Vagina (tissue), 2 donors: ENCODE measurements at places on chromosomes 11 and 22. TPM values are rescaled to one million over a fixed set of nuclear protein-coding genes. Genes with fewer than 3 reads are reported as not detected.

- DNase-seq, result no peak
These were observed 32.2 kb upstream of the SHANK2 start for GRCh38 chr11:71284525-71285092.

GRCh38 chr11:127202105-127202504 lies 201.5 kb upstream of the KIRREL3 start:
- no peak for DNase-seq

- no peak for DNase-seq
These were observed 46.8 kb downstream of the FAM83F start for GRCh38 chr22:40041366-40042137.

GRCh38 chr11:38562562-38562961 lies 1964.5 kb upstream of the RAG2 start:
- DNase-seq, result no peak

- DNase-seq, result no peak
These were observed 9.5 kb upstream of the DGKZ start for GRCh38 chr11:46337626-46338345.

DNA sequence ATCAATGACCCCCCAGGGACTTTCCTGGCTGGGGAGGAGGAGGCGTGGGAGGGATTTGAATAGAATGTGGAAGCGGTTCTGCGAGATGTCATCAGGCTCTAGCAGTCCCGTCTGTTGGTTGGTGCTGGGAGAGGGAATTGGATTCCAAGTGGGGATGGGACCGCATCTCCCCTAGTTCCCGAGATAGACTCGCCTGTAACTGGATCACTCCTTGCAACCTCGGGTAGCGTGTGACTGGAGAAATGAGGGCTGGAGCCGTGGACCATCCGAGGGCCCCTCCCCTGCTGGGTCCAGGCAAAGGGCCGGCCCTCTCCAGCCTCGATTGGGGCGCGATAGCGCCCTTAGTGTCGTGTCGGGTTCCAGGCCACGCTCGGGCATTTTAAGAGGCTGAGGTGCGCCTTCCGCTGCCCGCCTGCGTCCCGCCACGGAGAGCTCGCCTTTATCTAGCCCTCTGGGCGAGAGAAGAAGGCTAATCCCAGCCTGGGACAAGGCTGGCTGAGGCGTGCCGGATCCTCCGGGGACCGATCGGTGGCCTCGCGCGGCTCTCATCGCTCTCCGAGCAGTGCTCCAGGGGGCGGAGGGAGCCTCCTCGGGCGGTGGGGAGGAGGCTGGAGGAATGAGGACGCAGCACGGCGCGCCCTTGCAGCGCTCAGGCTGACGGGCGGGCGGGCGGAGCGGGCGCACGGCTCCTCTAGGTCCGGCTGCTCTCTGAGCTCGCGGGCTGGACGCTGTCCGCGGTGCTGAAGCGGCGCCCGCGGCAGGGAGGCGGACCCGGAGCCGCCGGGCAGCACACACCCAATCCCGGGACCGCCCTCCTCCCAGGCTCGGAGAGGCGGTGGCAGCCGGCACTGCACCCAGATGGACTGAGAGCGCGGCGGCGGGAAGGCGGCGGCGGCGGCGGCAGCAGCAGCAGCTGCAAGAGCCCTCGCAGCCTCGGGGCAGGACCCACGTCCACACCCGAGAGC lies 107.8 kb downstream of the OSBP2 start:
- DNase-seq, result no peak

DNA sequence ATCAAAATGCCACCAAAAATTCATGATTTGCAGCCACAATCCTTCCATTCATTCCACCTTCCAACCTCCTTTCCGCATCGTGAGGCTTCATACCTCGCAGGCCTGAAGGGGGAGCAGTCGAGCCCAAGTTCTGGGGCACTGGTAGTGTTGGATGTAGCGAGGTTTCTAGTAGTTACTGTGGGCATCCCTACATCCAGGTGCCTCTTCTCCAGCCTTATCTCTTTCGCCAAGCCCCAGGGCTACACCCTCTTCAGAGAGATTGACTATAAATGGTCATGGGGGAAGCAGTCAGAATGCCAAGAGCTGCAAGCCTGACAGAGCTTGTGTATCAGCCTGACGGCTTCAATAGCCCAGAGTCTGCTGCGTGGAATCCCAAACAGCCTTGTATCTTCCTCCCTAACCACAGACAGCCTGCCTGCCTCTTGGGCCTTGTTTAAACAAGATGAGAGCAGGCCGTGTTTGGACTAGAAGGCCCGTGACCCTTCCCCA lies 28.9 kb downstream of the CLMP start:
- no peak for DNase-seq

GRCh38 chr22:35150183-35151107 lies 84.5 kb downstream of the ISX start:
- DNase-seq, result no peak

- no peak for DNase-seq
These were observed 96.3 kb downstream of the KCNQ1 start for GRCh38 chr11:2540992-2541680.

DNA sequence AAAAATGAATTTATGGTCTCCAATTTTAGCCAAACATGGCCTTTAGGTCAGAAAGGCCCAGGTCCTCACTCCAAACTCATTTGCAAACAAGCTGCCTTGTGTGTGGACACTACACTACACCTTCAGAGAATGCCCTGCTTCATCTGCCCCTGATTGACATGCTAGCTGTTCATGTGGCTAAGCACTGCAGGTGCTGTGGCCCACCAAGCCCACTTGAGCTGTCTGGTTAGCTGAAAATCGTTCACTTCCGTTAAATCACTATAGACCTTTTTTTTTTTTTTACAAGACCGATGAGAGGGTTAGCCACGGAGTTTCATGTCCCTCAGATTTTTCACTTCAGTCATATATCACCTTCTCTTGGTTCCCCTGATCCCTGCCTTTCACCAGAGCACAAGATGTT lies 39.3 kb downstream of the NF2 start:
- DNase-seq, result no peak

DNA sequence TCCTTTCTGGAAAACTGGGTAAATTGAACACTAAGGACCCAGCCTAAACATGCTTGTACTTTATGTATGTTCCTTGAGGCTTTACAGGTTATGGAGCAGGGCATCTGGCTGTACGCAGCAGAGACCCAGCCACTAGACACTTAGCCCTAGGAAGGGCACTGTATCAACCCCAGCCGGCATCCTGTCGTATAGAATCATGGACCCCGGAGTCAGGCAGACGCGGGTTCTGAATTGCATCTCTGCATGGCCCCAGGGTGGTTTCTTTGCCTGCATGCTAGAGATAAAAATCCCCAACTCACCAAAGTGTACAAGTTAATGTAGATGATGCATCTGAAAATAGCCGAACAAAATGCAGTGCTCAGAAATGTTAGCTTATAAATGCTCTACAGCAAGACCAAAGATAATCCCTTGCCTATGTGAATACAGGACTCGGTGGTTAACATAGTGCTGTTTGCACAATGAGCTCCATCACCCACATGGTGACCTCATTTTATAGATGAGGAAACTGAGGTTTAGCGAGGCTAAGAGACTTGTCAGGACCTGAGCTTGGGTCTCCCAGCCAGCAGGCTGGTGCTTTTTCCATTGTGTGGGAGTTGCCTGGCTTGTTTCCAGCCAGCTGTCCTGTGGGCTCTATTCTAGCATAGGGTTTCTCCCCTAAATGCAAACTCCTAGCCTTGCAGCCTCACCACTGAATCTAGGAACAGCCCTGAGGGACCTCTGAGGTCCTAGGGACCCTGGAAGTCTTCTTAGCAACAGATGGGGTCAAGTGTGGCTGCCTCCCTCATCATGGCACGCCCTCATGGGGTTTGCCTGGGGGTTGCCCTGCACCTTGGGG lies 7.3 kb downstream of the CD6 start:
- DNase-seq, result no peak

GRCh38 chr11:46391578-46392420 lies at the start of gene CHRM4:
CHRM4 (minus strand) TSS chr11:46391776; CDS start chr11:46386557, 5,219 bp downstream.
- no peak for DNase-seq

DNA sequence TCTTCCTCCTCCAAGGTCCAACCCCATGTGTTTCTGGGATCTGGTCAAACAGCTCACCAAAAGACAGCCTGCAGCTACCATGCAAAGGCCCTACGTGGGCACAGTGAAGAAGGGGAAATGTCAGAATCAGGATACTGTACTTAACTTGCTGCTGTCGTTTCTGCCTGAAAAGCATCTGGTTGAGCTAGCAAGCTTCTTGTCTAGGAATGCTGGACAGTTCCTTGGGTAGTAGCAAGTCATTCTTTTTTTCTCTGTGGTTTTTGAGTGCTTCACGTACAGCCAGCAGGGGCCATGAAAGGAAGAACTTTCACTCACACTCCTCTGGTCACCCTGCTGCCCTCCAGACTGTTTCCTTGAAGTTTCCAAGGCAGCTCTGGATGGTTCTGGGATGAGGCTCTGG lies 24.7 kb downstream of the RCOR2 start:
- DNase-seq, result no peak

DNA sequence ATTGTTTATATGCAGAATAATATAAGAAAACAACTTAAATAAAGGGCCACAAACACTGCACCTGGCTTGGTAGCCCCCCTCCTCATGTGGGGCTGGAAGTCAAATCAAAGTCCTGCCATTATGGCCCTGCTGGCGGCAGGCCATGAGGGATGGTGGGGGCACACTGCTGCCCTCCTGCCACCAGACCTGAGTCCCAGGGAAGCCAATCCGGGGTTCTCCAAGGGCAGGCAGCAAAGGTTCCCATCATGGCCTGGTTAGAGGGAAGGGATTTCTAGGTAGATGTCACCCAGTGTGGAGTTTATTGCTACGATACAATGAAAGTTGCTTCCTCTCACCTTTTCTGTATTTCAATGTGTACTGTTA lies 39.1 kb downstream of the C11orf58 start:
- no peak for DNase-seq

DNA sequence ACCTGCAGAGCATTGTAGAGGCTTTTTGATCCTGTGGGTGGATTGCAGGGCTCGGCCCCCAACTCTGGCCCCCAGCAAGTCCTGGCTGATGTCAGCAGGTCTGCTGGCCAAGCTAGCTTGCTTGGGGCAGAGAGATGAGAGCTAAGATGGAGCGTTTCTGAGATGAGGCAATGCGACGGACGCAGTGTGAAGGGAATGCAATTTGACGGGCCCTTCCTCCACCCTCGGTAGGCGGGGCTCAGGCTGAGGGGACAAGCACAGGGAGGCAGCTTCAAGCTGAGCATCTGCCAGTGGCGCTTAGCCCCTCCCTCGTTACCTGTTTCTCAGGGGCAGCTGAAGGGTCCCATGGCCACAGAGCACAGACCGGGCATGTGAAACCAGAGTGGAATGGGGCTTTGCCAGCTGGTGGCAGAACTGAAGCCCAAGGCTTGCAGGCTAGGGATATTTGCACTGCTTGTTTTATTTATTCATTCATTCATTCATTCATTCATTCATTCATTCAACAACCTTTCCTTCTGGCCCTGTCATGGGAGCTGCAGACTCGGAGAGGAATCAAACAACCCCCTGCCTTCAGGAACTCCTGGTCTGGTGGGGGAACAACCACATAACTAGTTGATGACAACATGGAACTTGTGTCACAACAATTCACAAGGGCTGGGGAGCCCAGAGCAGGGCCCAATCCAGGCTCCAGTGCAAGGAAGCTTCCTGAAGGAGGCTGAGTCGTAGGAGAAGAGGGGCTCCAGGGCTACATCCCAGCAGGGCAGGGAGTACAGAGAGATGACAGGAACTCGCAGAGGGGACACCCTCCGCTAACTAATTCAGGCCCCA lies 66.8 kb downstream of the THAP12 start:
- no peak for DNase-seq

GRCh38 chr11:118883368-118884071 lies at the start of gene CXCR5:
CXCR5 (plus strand) TSS chr11:118883892; CDS start chr11:118883942, 50 bp downstream.
- DNase-seq, result no peak

DNA sequence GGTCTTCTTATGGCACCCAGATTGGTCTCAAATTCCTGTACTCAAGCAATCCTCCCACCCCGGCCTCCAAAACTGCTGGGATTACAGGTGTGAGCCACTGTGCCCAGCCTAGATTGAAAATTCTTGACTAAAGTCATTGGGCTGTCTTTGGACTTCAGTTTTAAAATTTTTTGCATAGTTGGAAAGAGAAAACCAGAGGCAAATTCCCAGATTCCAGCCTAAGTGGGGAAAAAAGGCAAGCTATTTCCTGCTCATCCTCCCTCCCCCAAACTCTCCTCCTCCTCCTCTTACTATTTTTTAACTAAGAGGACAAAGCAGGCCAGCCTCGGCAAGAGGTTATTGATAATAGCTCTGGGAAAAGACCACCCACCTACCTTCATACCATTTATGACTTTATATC lies 78.6 kb upstream of the CLMP start:
- DNase-seq, result no peak

GRCh38 chr11:134856056-134856971 lies 444.3 kb upstream of the B3GAT1 start:
- DNase-seq, result no peak

MRPL40 gene
- total RNA-seq, result 23.3 TPM

COMMD9 gene
- total RNA-seq, result 22.6 TPM

CNTF gene
- total RNA-seq, result not detected

SPDYC gene
- not detected for total RNA-seq

SLC22A6 gene
- total RNA-seq, result not detected

MUC6 gene
- not detected for total RNA-seq

BATF2 gene
- not detected for total RNA-seq

MORC2 gene
- 18.4 TPM for total RNA-seq

LAYN gene
- total RNA-seq, result 22.3 TPM

CDPF1 gene
- 22.1 TPM for total RNA-seq

SLC17A6 gene
- total RNA-seq, result not detected

ACRV1 gene
- not detected for total RNA-seq

POU2AF1 gene
- total RNA-seq, result not detected

SMIM38 gene
- total RNA-seq, result 0.74 TPM
